ENCODE measurements at places on chromosomes 2 and 18. TPM values are rescaled to one million over a fixed set of nuclear protein-coding genes. Genes with fewer than 3 reads are reported as not detected.

- no peak for DNase-seq
- no peak overlapping the region for H3K27ac ChIP-seq
- H3K36me3 ChIP-seq: no peaks in the 10 kb centered on the region
These were observed 394.4 kb downstream of the SOCS6 start for GRCh38 chr18:70683263-70683662.

DNA sequence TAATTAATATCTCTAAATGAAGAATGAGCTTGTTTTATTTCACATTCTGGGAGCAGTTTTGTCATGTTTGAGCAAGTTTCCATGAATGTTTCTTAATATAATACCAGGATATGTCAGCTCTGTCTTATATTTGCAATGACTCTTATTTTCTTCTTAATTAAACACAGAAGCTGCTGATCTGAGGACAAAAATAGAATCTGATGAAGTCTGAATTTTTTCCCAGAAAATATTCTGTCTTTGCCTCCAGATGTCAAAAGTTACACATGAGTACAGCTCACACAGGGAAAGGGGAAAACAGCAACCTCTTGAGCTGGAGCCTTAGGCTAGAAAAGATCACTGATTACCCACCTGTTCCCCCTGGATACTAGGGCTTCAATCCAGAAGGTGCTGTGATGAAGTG, 606.6 kb upstream of the SYT4 start:
- H3K4me1 ChIP-seq: no peaks in the 10 kb centered on the region
- H3K4me3 ChIP-seq: no peak overlapping the region
- no peak for DNase-seq

- no peak overlapping the region for H3K4me3 ChIP-seq
- no peaks in the 10 kb centered on the region for H3K4me1 ChIP-seq
- no peaks in the 10 kb centered on the region for H3K27me3 ChIP-seq
These were observed 151.1 kb upstream of the MSH6 start for GRCh38 chr2:47631792-47632398.

Gene PPP1R1C
- total RNA-seq: not detected

Gene MYO5B
- not detected for total RNA-seq

Gene WDR54
- 130 TPM for total RNA-seq

Gene ANTXR1
- total RNA-seq: not detected
